Cerebellum (tissue), 4 donors: ENCODE measurements at places on chromosomes 3 and 15.
A peak's percentile ranks its signal among the peaks of the same experiment; 100 is the strongest.

DNA sequence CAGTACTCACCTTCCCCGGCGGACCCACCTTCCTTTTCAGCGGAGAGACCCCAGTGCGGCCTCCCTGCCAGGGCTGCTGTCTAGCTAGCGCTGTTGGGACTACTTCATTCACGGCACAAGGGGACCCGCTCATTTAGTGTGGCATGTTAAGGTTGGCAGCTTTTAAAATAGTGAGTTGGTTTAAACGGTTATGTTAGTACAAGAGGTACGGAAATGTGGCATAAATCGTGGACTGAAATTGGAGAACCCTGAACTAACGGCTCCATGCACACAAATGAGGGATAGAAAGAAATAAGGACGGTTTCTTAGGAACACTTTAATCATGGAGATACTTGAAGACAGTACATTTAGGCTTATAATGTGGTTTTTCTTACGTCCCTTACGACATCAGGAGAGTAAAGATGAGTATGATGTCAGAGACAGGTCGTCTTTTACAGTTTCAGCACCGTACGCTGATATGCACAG, 752 bp downstream of the CEP63 start:
- DNase-seq, result peak; percentile 28

- no peak for DNase-seq
Measured at GRCh38 chr3:126107203-126107939, 23.4 kb upstream of the SLC41A3 start.

DNA sequence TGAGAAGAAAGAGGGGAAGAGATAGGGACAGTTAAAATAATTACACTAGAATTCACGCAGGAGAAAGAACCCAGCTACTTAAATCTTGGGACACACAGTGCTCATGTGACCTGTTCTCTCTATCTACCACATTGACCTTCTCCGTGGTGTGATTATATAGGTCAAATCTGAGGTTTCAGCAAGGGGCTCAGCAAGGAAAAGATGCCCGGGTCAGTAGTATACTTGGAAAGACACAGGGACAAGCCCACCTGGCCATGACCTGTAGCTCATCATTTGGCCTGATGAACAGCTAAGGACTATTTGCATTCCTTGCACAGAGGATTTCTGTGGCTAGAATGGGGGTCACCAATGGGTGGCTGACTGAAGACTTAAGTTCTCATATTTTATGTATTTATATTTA, 71.9 kb downstream of the SSR3 start:
- DNase-seq, result no peak

GRCh38 chr3:160448845-160449635, 546 bp downstream of the TRIM59 start:
- DNase-seq, result no peak

DNA sequence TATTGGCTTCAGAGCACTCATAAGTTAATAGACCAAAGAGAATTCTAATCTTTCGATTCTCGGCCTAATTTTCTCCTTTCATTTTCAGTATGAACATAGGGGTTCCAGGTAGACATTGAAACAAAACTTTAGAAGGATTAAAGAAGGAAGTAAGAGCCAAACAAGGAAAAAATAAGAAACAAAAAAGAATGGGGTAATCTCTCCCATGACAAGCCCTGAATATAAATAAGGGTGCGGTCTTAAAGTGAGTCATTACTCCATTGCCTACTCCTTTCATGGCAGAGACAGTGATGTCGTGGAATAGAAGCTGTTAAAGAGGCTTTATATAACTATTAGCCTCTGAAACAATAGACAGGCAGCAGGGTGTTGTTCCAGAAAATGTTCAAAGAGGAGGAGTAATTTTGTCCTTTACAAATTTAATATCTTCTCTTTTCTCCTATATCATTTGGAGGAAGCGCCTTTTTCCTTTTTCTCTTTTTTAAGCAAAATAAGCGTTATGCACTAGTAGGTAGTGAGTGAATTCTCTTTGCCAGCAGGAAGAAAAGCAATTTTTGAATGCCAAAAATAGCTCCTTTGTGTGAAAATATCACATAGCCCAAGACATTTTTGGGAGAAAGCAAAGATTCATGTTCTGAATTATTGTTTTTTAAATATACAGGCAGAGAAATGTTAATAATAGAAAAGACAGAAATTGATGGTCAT, 607.9 kb upstream of the KCNMB2 start:
- peak; percentile 8 for DNase-seq

DNA sequence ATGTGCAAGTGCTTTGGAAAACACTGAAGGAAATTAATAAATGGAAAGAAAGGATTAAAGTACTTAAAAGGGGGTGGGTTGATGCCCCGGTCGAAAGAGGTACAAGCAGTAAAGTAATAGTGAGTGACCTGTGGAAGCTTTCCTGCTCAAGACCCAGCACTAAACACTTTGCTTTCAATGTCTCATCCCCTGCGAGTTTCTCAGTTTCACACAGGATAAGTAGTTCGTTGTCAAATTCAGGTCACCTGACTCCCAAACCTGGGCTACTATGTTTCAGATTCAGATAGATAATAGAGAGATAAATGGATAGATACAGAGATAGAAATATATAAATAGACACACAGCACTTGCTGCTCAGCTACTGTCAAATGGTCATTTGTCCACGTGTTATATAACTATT, 19.6 kb downstream of the STAC start:
- no peak for DNase-seq

- DNase-seq, result no peak
Measured at GRCh38 chr3:18758047-18758704, 333.0 kb upstream of the SATB1 start.

- no peak for DNase-seq
Measured at GRCh38 chr3:124383846-124384466, 346.3 kb upstream of the UMPS start.

GRCh38 chr15:65824941-65825544, 33.0 kb upstream of the DENND4A start:
- DNase-seq, result no peak

DNA sequence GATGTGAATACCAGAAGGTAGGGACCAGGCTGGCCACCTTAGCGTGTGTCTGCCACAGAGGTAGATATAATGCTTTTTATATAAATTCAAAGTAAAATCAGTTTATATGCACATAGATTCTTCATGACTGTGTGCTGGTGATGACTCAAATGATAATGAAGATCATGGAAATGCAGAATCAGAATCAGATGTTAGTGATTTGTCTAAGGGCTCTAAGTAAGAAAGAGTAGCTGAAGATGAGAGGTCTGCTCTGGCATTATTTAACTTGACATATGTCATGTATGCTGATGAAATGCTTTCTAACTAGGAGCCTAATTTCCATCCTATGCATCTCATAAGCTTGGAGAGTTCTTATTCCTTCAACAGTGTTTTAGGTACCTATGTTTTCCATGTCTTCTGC, 50.3 kb upstream of the DPH6 start:
- DNase-seq, result no peak

- DNase-seq, result no peak
Measured at GRCh38 chr3:32278714-32279113, 40.2 kb downstream of the CMTM8 start.

- DNase-seq, result no peak
Measured at GRCh38 chr3:152587861-152588260, 247.1 kb upstream of the P2RY1 start.

DNA sequence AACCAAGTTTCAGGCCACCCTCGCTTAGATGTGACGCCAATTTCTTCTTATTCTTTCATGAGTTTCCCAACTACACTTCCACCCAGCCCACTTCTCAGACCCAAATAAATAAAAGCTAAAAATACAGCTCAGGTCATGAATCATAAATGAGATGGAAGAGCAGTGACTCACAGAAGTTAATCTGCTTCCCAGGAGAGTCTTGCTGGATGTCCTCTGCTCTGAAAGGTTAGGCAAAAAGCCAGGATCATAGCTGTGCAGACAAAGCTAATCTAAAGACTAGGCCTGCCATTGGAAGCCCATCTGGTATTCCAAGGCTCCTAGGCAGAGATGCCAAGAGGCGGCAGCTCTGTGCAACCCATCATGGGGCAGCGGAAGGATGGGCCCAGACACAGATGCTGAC, 24.1 kb downstream of the SHC4 start:
- DNase-seq, result no peak

GRCh38 chr3:54137311-54137710, 15.0 kb downstream of the CACNA2D3 start:
- DNase-seq, result no peak

- peak; percentile 36 for DNase-seq
Measured at GRCh38 chr15:85793641-85794597, 806 bp downstream of the KLHL25 start.

DNA sequence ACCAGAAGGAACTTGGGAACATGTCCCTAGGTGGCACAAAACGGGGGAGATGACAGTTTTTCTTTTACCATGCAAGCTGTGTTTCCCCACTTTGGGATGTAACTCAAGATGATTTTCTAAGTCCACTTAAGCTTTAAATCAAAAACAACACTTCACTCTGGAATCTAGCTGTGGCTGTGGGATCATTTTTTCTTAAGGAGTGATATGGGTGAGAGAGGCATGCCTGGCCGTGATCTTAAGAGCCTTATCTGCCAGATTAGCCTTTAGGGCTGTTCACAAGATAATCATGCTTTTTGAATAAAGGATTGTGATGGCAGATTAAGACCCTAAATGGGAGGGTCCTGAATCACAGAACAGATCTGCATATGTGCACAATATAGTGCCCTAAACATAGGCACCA, 384.8 kb upstream of the SEMA6D start:
- no peak for DNase-seq

DNA sequence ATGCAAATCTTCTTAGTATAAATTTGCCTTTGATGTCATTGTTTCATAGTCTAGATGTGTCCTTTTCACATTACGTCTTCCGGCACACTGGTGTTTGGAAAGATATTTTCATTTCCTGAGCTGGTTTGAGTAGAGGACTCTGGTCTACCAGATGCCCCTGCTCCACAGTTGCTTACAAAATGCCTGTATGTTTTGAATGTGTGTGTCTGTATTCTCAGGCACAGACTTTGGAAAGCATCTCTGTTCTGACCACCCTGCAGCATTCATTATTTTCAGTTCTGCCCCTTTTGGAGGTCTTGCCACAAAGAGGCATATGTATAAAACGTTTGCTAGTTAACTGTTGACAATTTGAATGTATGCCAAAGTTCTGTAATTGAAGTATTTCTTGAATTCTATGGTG, 236.0 kb upstream of the GOLIM4 start:
- no peak for DNase-seq

DNA sequence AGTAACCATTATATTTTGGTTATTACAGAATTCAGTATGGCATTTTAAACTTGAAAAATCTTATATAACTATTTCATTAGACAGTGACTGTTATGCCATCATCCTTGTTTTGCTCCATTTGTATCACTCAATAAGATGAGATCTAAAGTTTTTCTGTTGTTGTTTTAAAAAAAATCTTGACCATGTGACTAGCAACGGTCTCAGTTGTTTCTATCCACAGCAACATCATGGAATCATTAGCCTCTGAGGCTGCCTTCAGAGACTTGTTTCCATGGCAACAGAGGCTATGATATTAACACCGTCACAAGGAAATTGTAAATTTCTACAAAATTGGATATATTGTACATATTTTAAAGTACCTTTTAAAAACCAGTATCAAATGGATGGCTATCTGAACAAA, 129.8 kb downstream of the DLG1 start:
- peak; percentile 41 for DNase-seq
